ENCODE measurements at places on chromosomes 6 and 20.

DNA sequence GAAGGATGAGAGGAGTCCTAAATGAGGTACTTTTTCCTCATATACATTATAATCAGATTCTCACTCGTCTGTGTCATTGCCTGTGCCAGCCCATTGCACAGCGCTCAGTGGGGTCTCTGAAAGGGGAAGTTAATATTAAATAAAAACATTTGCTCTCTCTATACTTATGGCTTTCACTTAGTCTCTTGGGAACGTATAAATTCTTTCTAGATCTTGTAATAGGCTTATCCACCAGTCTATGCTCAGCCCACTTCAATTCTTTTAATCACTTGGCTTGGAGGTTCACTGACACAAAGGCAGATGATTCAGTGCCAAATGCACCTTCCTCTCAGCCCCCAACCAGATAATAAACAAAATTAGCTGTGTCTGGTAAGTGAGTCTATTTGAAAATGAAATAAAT, 164.3 kb upstream of the OGFRL1 start:
- no peak for DNase-seq

GRCh38 chr6:107144014-107144413, 28.7 kb upstream of the BEND3 start:
- no peak for DNase-seq

DNA sequence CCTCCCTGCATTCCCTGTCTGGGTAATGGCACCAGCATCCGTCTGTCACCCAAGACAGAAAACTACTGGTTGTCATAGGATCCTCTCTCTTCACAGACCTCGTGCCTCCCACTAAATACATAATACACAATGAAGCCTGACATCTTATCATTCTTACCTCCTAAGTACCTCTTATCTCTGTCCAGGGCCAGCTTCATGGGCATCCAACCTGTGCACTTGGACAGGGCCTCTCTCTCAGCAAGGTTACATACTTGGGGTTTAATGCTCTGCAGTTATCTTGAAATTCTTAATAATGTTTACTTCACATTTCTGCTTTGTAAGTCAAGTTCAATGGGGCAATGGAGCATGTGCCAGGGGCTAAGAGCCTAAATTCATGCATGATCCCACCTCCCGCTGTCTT, 30.8 kb upstream of the KLHL31 start:
- DNase-seq: no peak

- DNase-seq: no peak
These were observed 55.9 kb downstream of the BCAS4 start for GRCh38 chr20:50850721-50851286.

DNA sequence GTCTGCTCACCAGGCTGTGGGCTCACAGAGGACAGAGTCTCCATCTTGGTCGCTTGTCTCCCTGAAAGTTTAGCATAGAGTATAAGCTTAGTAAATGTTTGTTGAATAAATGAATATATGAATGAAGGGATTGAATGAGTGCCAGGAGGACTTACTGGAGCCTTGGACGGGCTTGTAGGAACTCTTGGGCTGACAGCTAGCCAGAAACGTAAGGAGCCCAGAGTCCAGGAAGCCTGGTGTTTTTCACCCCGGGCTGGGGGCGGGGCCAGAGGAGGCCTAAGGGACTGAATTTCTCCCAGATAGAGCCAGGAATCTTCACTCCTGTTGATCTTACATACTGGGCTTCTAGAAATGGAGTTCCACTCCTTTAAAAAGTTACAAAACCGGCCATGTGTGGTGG, 68.5 kb upstream of the SRSF6 start:
- no peak for DNase-seq

Measured in colonic mucosa (tissue), 4 donors.